ENCODE measurements at places on chromosomes 5 and 9.
A peak's percentile ranks its signal among the peaks of the same experiment; 100 is the strongest.

GRCh38 chr5:132376694-132377641, 7.5 kb downstream of the SLC22A5 start:
- DNase-seq, result no peak

DNA sequence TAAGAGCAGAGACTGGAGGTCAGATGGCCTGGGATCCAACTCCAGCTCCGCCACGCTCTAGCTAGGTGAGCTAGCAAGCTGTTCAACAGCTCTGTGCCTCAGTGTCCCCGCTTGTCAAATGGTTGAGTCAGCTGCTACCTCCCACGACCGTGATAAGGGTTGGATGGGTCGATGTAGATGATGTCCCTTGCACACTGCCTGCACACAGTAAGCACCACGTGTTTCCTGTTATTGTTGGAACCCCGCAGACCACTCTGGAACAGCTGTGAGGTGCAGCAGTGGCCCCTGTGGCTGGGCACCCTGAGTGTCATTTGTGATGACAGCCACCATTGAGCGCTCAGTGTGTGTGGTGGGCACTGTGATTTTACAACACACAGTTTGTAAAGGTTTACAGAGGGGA, 54.0 kb upstream of the CTSL start:
- no peak for DNase-seq

GRCh38 chr5:151492729-151493128, 45.3 kb downstream of the SLC36A1 start:
- DNase-seq, result no peak

GRCh38 chr5:105460721-105461120, 1898.1 kb upstream of the NUDT12 start:
- DNase-seq, result no peak

DNA sequence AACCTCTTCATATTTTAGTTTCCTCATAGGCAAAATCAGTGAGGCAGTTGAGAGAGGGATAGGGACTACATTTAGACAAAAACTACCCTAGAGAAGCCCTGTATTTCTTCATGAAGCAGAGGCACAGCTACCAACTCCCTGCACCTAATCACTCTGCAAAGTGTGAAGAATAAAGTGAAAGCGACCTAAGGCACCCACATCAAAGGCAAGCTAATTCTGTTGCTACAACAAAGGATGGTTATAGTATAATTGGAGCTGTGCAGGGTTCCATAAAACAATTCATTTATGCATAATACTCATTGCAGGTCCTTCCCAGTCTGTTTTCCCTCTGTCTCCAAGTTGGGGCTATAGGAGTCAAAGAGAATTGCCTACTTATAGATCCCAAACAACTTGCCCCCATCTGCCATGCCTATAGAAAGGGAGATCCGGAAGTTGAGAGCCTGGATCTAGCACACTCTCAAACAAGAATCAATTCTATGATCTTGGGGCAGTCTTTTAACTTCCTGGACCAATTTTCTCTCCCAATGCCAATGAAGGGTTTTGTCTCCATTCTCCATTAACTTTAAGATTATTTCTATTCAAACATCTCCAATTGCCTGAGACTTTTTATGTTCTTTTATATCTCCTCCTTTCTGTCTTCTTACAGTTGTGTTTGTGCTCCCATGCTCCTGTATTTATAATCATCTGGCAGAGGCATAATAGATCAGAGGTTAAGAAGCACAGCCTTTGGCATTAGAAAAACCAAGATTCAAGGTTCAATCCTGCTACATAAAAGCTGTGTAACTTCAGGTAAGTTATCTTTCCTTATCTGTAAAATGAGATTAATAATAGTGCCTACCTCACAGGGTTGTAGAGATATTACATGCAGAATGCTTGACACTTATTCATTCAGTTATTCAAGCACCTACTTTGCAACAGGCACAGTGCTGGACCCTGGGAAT, 56.0 kb upstream of the PTGER4 start:
- DNase-seq, result no peak

GRCh38 chr5:169176709-169177694, 123.9 kb downstream of the SLIT3 start:
- DNase-seq, result no peak

GRCh38 chr9:34603610-34604231, 8.2 kb downstream of the RPP25L start:
- DNase-seq, result peak; percentile 71

GRCh38 chr5:140548300-140548688, 832 bp downstream of the EIF4EBP3 start:
- DNase-seq, result no peak

DNA sequence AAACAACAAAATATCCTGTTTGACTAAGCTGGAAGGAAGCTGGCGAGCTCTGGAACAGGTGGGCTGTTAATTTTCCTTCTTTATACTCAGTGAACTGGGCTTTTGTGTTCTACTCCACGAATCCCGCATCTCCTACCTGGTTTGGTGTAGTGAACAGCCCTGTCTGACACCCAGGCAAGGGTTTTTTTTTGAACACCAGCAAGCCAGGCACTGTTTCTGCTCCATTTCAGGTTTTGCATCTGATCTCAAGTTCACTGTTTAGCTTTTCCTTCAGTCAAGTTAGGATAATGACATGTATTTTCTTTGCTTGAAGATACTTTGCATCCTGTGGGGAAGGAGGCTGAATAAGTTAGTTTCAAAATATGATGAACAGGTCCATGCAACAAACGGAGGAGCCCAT, 204.5 kb downstream of the SEMA6A start:
- no peak for DNase-seq

DNA sequence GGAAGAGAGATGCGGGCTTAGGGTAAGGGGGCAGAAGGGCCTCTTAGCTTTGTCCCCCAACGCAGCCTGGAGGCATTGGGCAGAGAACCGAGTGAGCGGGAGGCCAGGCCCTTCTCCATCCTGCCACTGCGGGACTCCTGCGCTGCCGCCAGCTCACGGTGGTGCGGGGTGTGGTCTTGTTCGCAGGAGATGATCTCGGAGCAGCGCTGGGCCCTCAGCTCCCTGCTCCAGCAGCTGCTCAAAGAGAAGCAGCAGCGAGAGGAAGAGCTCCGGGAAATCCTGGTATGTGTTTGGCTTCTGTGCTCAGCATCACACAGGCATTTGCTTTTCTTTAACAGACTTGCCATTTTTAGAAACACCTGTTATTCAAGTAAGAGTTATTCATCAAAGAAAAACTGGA, 41.3 kb downstream of the LRSAM1 start:
- no peak for DNase-seq

DNA sequence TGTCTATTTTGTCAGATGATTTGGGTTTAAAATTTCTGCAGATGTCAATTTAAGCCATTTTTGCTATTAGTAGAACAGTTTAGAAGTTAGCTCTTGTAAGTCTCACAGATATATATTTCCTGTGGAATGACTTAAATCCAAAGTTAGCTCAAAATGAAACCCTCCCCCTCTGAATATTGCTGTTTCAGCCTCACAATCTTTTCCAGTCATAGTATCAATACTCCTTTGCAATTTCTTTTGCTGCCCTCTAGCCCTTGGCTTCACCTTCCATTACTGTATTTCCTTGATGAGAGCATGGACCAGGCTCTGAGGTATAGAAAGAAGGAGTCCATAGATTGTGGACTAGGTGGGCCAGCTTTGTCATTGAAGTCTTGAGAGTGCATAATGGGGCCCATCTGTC, 124.4 kb downstream of the ATG10 start:
- DNase-seq, result no peak

GRCh38 chr9:129405827-129406213, 215.1 kb downstream of the C9orf50 start:
- DNase-seq, result no peak

DNA sequence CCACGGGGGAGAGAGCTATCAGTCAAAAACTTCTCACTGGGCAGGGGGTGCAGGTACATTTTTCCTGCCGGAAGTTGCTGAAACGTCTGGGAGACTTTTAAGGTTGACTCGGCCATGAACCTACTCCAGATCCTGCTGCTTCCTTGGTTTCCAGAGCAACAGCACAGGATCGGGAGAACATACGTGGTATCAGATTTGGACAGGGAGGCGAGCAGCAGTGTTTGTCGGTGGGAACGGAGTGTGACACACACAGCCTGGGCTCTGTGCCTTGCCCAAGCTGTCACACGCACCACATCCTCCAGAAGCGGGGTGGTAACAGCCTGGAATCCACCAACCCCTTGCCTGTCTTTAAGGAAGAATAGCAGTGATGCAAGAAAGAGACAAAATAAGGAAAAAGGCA, 276.5 kb downstream of the SLIT3 start:
- no peak for DNase-seq

DNA sequence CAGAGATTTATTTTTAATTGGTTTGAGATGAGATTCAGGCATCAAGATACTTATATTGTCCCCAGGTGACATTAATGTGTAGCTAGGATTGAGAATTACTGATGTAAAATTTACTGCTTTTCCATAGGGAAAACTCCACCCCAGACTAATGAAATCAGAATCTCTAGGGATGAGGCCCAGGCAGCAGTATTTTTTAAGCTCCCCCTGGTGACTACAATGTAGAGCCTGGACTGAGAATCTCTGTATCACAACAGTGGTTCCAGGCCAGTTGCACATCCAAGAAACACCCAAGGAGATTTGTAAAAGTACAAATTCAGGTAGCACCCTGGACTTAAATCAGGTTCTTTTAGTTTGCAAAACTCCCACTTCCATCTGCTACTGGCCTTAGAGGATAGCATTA, 185.7 kb downstream of the MARCHF11 start:
- DNase-seq, result no peak

GRCh38 chr5:85967681-85968080, 650.1 kb upstream of the COX7C start:
- DNase-seq, result no peak

DNA sequence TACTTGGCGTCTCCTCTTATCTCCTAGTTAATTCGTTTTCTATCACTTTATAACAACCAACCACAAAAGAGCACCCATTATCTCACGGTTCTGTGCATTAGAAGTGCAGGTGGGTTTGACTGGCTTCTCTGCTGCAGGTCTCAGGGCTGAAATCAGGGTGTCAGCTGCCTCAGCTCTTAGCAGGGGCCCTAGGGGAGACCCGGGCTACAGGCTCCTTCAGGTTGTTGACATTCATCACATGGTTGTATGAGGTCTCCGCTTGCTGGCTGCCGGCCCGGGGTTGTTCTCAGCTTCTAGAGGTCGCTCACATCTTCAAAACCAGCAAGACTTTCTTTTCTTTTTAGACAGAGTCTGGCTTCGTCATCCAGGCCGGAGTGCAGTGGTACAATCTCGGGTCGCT, 2.9 kb upstream of the ZMYND19 start:
- no peak for DNase-seq

- no peak for DNase-seq
Observed at GRCh38 chr9:27003426-27004077, 1.9 kb downstream of the LRRC19 start.

- DNase-seq, result no peak
Observed at GRCh38 chr9:35712762-35713400, 19.1 kb downstream of the TLN1 start.

- no peak for DNase-seq
Observed at GRCh38 chr5:119681734-119682133, 52.4 kb downstream of the FAM170A start.

DNA sequence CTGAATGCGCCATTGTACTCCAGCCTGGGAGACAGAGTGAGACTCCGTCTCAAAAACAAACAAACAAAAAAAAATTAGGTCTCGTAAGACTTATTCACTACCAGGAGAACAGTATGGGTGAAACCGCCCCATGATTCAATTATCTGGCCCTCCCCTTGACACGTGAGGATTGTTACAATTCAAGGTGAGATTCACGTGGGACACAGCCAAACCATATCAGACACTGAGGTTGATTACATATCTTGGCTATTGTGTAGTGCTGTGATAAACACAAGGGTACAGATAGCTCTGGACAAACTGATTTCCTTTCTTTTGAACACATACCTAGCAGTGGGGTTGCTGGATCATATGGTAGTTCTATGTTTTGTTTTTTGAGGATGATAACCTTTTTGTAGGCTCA, 42.4 kb upstream of the PWWP2A start:
- DNase-seq, result no peak

- no peak for DNase-seq
Observed at GRCh38 chr9:100058699-100059579, 39.9 kb downstream of the ERP44 start.

GRCh38 chr9:131395157-131396098, 1.5 kb downstream of the PRRC2B start:
- DNase-seq, result no peak

GRCh38 chr9:93057703-93058354, 672 bp upstream of the SUSD3 start:
- no peak for DNase-seq

- DNase-seq, result no peak
Observed at GRCh38 chr5:136246122-136246521, 53.2 kb upstream of the SMIM32 start.

DNA sequence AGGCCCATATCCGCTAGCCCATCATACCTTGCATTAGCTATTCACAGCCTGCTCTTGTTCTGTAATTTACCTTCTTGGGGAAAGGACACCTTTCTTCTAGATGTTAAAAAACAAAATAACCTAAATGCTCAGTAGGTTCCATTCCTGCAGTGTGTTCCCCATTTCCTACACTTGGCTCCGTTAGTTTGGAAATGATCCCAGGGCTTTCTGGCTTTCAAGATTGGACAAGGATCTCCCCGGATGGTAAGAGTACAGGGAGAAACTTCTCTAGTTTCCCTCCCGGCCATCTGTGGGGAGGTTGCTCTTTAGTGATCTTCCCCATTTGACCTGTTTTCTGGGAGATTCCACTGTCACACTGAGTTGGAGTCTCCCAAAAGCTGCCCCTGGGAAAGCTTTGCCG, 27.3 kb upstream of the STC2 start:
- DNase-seq, result no peak

- peak; percentile 34 for DNase-seq
Observed at GRCh38 chr5:10563945-10564837, at the start of gene ANKRD33B. Gene ANKRD33B (plus strand): TSS chr5:10564070. CDS start chr5:10564468, 398 bp downstream.

- DNase-seq, result no peak
Observed at GRCh38 chr9:136465500-136466154, 17.2 kb downstream of the SEC16A start.

- no peak for DNase-seq
Observed at GRCh38 chr5:148687871-148688270, 33.5 kb upstream of the HTR4 start.

DNA sequence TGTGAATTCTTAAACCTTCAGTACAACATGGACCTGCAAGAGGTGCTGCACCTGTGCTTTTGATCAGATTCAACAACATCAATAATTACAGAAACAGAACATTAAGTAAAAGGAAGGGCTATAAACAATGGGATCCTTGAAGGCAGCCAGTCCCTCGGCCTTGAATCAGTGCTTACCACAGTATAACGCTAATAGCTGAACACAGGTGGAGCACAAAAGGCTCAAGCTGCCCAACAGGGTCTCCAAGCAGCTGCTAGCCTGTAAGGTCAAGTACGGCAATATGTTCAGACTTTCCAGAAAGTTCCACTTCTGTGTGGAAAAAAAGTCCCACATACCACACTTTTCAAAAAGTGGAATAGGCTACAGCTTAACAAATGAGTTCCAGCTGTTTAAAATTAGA, 61.9 kb upstream of the ITGA1 start:
- no peak for DNase-seq

GRCh38 chr5:73482383-73483136, 15.7 kb upstream of the BTF3 start:
- DNase-seq, result peak; percentile 40

DNA sequence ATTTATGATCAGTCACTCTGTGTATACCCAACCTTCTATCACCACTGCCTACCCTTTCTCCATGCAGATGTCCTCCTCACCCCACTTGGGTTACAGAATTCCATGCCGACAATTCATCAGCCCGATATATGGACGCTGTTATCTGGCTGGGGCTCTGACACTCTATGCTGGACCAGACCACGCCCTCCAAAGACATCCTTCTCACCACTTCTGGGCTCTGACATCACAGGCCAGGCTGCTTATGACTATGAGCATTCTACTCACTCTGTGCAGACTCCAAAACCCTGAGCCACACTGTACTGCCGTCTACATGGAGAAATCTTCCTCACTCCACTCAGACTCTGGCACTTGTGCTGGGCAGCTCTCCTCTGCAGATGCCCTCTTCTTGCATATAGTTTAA, 7.6 kb upstream of the AK3 start:
- DNase-seq, result no peak

Measured in NCI-H1092 (cell line).